Activated T-cell treated with anti-CD3 and anti-CD28 coated beads, Interleukin-2, amount 50 U/mL, for 48 hours (primary cell): ENCODE measurements at places on chromosomes 11 and 22.

DNA sequence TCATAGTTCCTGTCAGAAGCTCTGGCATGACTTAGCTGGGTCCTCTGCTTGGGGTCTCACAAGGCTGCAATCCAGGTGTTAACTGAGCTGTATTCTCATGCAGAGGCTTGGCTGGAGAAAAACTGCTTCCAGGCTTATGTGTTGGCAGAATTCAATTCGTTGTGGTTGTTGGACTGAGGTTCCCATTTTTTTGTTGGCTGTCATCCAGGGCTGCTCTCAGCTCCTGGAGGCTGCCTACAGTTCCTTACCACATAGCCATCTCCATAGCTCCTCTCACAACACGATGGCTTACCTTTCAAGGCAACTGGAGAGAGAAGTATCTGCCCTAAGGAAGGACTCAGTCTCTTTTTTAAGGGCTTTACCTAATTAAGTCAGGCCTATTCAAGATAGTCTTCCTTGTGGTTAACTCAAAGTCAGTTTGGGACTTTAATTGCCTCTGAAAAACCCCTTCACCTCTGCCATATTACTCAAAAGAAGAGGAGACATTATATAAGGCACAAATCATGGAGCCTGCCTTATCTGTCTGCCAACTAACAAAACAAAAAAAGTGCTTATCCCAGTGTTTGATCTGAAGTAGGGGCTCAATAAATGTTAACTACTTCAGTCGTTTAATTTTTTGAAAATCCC is 35.2 kb downstream of the OR2AG2 start:
- no peak for DNase-seq

DNA sequence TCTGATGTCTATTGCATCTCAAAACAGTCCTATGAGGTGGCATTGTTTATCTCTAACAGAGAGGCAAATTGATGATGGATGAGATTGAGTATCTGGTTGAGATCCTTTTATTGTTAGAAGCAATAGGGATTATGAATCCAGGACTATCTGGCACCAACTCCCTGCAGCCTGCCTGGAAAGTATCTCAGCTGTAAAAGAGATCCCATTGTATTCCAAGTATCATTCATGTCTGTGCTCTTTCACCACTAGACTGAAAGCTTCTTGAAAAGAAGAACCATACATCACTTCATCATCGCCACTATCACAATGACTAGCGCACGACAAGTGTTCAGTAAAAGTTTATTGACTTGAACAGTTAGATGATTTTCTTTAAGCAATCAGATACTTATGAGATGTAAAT is 41.9 kb upstream of the PCF11 start:
- no peak for DNase-seq

DNA sequence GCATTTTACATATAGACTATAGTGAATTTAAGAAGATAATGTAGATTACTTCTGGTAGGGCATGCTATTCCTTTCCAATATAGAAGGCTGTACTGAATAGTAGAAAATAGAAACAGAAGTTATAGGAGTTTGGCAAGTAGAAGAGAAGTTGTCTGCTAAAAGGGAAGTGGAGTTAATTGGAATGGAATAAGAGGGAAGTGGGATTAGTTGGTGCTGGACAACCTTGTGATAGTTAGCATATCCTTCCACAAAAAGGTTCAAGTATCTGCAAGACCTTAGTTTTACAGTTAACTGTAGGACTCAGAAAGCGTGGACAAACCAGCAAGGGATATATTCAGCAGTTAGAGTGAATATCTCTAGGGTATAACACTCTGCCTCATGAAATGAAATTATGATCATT is 185.5 kb downstream of the SWAP70 start:
- no peak for DNase-seq

DNA sequence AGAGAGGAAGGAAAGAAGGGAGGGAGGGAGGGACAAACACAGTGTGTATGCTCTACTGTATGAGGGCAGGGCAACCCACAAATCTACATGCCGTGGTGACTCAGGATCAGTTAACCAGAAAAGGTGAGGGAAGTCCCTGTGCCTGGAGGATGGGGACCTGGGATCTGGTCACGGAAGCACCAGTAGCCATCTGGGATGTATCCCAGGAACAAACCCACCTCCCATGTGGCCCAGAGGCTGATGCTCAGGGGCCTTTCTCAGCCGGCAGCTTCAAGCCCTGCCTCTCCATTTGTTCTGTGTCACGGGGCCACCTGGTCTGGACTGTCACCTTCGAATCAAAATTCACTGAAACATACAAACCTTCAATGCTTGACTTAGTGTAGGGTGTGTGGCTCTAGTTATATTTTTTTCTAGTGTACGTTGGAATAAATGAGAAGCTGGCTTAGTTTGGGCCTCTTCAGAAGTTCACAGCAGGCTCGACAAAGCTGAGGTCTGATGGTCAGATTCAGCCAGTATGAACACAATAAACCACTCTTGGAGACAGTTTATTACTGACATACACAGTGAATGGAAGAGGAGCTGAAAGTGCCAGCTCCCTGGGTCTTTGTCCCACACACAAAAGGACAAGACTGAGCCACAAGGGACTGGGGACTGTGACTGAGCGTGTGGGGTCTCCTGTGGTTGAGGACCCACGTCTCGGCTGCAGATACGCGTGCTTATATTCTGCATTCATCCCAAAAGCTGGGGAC is 23.5 kb upstream of the RTL6 start:
- no peak for DNase-seq

DNA sequence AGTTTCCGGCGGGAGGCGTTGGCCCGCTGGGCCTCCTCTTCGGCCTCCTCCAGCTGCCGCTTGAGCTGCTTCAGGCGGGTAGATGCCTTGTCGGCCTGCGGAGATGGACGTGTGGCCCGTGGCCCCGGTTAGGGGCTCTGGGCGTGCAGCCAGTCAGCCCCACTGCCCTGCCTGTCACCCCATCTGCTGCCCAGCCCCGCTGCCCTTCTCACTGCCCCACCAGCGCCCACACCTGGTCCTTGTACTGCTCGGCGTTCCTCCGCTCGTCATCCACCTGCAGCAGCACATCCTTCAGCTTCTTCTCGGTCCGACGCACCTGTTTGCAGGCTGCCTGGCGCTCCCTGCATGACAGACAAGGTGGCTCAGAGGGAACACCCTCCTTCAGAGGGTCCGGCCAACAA is 31.2 kb downstream of the APOL1 start:
- no peak for DNase-seq

- no peak for DNase-seq
These were observed 88.0 kb upstream of the SHISAL1 start for GRCh38 chr22:44400763-44401060.
